ENCODE measurements at places on chromosomes 2 and 18. TPM values are rescaled to one million over a fixed set of nuclear protein-coding genes. Genes with fewer than 3 reads are reported as not detected.

- peak; percentile 82 for DNase-seq
These were observed 25.9 kb downstream of the BOK start for GRCh38 chr2:241584436-241584835.

DNA sequence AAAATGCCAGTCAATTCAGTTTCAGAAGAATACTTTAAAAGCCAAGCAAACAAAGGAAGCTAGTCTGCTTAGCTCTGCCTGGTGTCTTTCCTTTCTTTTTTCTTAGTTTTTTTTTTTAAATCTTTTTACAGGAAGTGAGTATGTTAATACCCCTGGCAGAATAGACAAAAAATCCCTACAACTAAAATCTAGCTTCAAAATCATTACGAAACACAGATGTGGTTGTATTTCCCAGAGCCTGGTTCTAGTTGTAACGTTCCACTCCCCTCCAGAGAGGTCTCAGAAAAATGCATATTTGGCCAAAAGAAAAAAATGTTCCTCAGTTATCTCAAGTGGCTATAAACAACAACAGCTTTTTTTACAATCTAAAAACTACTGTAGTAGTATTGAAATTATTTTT, 202.1 kb upstream of the RND3 start:
- no peak for DNase-seq

DNA sequence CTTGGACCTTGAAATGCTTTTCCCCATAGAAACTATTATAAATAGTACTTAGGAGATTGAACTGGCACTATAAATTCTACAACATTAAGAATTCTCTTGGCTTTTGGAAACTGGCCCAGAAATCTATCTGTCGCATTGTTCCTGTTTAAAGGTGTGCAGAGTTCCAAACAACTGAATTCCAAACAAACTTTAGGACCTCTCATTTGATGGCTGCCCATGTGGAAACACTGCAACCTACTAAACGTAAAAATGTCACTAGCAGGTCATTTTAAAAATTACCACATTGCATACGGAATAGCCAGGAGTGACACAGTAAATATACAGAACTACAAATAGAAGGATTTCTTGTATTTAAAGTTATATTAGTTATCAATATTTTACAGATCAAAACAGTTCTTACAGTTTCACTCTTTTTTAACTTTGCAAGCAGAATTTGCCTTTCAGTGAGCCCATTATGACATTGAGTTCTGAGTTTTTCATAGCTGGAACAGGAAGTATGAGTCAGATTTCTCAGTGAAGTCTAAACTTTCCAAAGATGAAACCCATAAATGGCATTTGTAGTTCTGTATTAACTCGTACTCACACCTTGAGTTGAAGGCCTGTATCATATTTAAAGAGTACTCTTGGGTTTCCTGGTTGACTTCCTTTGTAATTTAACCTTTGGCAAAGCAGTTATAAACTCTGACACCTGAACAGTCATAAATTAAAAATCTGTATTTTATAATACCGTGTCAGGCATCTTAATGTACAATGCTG, 142.3 kb upstream of the BOD1L2 start:
- DNase-seq: peak; percentile 71

DNA sequence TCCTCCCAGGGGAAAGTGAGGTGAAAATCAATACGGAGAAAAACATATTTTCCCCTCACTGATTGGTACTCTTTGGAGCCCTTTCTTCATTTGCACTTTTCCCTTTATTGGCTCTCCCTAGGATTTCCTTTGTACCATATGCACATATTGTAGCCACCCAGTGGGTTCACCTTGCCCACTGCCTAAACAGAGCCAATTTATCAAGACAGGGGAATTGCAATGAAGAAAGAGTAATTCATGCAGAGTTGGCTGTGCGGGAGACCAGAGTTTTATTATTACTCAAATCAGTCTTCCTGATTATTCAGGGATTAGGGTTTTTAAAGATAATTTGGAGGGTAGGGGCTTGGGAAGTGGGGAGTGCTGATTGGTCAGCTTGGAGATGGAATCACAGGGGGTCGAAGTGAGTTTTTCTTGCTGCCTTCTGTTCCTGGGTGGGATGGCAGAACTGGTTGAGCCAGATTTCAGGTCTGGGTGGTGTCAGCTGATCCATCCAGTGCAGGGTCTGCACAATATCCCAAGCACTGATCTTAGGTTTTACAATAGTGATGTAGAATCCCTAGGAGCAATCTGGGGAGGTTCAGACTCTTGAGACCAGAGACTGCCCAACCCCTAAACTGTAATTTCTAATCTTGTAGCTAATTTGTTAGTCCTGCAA, 15.1 kb upstream of the KCNE4 start:
- no peak for DNase-seq

GRCh38 chr2:84959095-84959565, 11.8 kb upstream of the KCMF1 start:
- peak; percentile 90 for DNase-seq

DNA sequence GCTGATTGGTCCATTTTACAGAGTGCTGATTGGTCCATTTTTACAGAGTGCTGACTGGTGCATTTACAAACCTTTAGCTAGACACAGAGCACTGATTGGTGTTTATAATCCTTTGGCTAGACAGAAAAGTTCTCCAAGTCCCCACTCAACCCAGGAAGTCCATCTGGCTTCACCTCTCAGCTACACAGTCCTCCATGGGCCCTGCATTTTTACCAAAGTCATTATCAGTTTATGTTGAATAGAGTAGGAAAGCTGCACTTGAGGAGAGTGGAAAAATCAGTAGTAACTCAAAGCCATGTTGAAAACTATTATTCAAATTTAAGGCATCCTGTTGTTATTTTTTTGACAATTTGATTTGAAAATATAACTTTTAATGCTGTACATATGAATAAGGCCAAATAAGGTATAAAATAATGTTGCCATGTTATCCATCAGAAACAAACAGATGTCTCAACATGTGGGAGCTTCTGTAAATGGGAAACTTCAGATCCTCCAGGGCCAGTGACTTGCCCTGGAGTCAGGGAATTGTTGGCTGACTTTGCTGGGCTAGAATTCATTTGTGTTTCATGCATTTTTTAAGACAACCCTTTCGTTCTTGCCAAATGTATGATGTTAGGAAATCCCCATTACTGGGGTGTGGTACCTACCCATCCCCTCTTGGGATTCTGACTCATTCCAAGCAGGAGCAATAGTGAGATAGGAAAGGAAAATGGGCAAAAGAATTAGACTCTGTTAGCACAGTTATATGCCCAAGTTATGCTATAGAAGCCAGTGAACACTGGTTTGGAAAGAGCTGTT, 37.8 kb upstream of the CCDC195 start:
- DNase-seq: peak; percentile 90

DNA sequence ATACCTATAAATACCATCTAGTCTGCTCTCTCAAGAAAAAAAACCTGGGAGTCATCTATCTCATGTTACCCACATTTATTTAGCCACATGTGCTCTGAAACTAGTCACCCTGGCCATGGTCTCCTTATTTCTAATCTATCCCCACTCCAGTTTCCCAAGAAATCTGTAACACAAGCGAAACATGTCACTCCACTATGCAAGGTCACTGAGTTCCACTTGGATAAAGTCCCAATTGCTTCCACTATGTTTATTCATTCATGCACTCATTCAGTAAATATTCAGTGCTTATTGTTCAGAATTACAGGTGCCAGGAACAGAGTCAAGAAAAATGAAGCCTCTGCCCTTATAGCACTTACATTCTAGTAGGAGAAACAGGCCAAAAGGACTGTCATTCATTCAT, 369.4 kb upstream of the CYRIA start:
- DNase-seq: peak; percentile 89

DNA sequence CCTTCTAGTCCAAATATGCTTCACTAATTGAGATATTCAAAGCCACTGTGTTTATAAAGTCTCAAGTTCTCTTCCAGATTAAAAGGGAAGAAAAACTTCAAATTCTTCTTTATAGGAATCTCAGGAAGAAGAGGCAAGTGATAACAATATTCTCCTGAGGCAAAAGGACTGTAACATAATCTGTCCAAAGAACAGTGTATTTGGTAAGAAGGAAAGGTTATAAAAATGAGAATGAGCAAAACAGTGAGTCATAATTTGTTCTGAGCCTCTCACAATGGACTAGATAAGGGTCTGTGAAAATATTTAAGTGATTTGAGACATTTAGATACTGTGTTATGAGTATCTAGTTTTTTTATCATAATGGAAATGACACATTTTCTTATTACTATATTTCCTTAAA, 44.3 kb downstream of the SNRPD1 start:
- peak; percentile 60 for DNase-seq

Gene NAB1
- total RNA-seq: 46.6 TPM

Gene SFXN5
- 13.9 TPM for total RNA-seq

Gene SPHKAP
- not detected for total RNA-seq

Gene ALKAL2
- 0.17 TPM for total RNA-seq

Gene RAPGEF4
- total RNA-seq: 1.3 TPM

Gene CD207
- total RNA-seq: not detected

Gene GRB14
- total RNA-seq: 0.26 TPM

Data from fibroblast of lung (primary cell).